Right kidney (tissue), 9 donors: ENCODE measurements at places on chromosomes 3 and 15.

- no peak for DNase-seq
Observed at GRCh38 chr3:156226676-156227420, 106.5 kb downstream of the KCNAB1 start.

GRCh38 chr15:63469190-63469589 lies 35.2 kb upstream of the USP3 start:
- DNase-seq = no peak

GRCh38 chr3:104885214-104885814 lies 481.4 kb upstream of the ALCAM start:
- DNase-seq = no peak

- no peak for DNase-seq
Observed at GRCh38 chr3:9776896-9777693, 7.3 kb upstream of the CAMK1 start.

GRCh38 chr3:57154470-57155309 lies 10.5 kb downstream of the IL17RD start:
- peak; percentile 55 for DNase-seq

DNA sequence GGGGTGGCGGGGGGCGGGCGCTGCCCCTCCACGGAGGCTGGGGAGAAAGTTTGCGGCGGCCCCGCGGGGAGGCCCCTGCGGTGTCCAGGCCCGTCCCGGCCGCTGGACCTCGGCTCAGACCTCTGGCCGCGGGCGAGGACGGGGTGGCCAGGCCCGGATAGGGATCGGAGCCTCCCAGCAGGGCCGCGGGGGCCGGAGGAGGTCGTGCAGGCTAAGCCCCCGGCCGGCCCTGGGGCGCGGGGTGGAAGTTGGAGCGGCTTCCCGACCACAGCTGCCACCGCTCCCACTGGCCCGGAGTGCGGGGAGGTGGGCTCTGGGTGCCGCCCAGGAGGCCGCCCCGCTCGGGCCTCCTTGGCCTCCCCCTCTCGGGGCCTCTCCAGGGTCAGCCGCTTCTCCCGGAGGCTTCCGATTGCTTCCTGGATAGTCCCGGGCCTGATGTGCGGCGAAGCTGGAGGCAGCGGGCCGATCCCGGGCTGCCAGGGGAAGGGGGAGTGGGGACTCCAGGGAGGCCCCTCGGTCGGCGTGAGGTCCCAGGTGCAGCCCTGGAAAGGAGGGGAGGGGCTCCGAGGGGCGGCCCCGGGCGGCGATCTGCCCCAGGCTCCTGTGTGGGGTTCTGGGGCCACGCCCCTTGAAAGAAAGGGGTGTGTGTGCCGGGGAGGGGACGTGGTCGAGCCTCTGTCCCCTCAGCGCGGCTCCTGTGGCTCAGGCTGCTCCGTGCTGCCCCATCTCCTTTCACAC lies 907 bp downstream of the PLXNA1 start:
- DNase-seq = peak; percentile 80

- DNase-seq = no peak
Observed at GRCh38 chr3:29382409-29382808, 101.5 kb downstream of the RBMS3 start.

GRCh38 chr3:46423588-46423987 lies 16.5 kb downstream of the CCRL2 start:
- no peak for DNase-seq
